ENCODE measurements at places on chromosomes 7 and 10.

DNA sequence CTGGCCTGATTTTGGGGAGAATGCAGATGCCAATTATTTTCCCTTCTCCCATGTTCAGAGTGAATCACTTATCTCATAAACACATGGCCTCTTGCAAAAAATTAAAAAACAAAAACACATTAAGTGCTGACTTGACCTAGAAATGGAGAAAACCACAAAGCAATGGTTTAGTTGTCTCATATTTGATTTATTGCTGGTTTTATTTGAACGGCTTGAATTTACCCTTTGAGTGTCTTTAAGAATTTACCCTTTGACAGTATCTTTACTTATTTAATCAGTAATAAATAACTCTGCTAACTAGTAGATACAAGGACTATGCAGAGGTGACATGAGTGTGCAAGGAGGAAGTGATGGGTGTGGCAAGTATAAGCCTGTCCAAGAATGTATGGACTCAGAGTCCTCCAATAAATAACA lies 68.1 kb upstream of the GSDME start:
- DNase-seq: no peak

GRCh38 chr10:35639728-35640401 lies 2.2 kb downstream of the FZD8 start:
- DNase-seq: peak; percentile 57

- no peak for DNase-seq
Observed at GRCh38 chr7:46710927-46711326, 789.9 kb upstream of the IGFBP3 start.

- no peak for DNase-seq
Observed at GRCh38 chr10:105679781-105680180, 1038.7 kb downstream of the SORCS3 start.

DNA sequence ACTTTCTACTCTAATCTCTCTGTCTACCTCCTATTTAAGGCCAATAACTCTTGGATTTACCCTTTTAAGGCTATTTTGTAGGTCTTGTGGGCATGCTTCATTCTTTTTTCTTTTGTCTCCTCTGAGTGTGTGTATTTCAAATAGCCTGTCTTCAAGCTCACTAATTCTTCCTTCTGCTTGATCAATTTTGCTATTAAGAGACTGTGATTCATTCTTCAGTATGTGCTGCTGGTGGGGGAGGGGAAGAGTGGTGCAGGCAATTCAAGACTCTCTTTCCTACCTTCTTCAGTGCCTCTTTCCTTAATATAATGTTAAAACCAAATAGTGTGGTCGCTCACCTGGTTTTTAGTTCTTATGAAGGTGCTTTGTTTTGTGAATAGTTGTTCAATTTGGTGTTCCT lies 20.0 kb downstream of the ABCB1 start:
- no peak for DNase-seq

Measured in nephron progenitor cell (in vitro differentiated cells).